ENCODE measurements at places on chromosomes 16 and 17.

DNA sequence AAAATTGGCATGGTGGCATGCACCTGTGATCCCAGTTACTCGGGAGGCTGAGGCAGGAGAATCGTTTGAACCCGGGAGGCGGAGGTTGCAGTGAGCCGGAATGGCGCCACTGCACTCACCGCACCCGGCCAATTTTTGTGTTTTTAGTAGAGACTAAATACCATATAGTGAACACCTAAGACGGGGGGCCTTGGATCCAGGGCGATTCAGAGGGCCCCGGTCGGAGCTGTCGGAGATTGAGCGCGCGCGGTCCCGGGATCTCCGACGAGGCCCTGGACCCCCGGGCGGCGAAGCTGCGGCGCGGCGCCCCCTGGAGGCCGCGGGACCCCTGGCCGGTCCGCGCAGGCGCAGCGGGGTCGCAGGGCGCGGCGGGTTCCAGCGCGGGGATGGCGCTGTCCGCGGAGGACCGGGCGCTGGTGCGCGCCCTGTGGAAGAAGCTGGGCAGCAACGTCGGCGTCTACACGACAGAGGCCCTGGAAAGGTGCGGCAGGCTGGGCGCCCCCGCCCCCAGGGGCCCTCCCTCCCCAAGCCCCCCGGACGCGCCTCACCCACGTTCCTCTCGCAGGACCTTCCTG, at the start of gene HBQ1:
Gene HBQ1 (plus strand): TSS at position 359 of the 575 bp plus-strand sequence. CDS start 28 bp downstream, at position 387.
- DNase-seq: no peak

DNA sequence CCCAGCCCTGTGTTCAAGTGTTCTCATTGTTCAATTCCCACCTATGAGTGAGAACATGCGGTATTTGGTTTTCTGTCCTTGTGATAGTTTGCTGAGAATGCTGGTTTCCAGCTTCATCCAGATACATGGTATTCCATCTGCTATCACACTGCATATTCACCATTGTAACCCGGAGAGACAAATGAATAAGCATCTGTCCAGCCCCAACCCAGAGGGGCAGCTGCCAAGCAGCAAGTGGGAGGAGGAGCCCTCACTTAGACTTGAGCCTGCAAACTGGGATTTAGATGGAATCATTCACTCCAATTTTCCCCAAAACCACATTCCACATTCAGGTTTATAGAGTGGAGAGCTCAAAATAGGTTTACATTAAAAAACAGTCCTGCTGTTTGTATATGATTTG, 41.6 kb downstream of the SHISA6 start:
- no peak for DNase-seq

DNA sequence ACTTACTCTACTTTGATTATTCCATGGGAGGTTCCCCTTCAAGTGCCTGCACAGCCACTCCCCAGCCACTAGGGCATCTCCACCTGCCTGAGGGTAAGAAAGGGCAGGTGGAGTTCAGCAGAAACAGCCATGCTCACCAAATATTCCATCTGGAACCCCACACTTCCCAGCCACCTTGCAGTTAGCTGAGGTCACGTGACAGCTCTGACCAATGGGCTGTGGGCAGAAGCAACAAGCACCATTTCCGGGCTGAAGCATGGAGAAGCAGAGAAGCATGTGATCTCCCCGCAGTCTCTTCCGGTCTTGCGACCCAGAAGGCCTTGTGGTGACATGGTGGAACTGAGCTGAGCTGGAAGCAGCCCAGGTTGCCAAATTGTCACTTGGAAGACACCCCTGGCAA, 108.6 kb downstream of the CCT6B start:
- no peak for DNase-seq

DNA sequence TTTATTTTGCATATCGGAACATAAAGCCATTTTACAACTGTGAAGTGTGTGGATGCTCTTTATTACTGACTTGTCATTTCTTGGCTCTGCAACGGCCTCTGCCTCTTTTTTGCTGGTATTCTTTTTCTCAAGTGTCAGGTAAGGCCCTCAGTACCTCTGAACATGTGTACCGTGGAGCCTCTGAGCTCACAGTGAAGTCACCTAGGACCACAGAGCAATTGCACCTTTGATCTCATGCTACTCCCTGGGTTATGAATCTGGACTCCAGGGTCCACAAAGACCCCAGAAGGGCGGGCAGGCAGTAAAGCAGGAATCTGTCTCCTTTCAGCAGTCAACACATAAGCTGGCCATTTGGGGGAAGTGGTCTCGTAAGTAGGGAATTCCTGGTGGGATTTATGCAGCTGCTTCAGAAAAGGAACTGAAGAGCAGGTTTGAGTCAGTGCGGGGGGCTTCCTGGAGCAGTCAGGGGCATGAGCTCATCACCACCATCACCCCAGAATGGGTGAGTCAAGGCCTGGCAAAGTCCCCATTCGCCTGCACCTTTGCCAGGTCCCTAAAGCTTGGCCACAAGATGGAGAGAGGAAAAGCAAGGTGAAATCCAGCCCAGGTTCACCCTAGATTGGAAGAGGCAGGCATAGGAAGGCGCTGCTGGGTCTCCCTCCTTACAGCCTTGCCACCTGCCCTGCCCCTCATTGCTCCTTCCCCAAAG, 33.0 kb downstream of the TBX4 start:
- no peak for DNase-seq

DNA sequence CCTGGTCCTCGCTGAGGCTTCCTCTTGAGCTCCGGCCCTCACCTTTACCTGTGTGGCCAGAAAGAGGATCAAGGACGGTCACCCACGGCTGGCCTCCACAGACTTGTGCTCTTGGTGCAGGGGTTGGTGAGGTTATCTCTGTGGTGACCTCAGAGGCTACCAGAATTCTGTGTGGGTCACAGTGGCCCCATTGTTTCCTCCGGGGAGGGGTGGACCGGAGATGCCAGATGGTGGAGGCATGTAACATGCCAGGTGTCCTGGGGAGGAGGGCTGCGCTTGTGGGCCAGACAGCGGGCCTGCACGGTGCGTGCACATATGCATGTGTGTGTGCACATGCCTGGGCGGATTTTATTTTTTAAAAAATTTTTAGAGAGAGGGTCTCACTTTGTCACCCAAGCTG, 6.3 kb downstream of the SGCA start:
- DNase-seq: no peak

DNA sequence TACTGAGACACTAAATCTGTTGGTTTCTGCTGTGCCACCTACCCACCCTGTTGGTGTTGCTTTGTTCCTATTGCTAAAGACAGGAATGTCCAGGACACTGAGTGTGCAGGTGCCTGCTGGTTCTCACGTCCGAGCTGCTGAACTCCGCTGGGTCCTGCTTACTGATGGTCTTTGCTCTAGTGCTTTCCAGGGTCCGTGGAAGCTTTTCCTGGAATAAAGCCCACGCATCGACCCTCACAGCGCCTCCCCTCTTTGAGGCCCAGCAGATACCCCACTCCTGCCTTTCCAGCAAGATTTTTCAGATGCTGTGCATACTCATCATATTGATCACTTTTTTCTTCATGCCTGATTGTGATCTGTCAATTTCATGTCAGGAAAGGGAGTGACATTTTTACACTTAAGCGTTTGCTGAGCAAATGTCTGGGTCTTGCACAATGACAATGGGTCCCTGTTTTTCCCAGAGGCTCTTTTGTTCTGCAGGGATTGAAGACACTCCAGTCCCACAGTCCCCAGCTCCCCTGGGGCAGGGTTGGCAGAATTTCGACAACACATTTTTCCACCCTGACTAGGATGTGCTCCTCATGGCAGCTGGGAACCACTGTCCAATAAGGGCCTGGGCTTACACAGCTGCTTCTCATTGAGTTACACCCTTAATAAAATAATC, 14.6 kb downstream of the STH start:
- DNase-seq: no peak

GRCh38 chr17:78706271-78706915, 75.7 kb downstream of the CYTH1 start:
- no peak for DNase-seq

GRCh38 chr16:72665701-72666100, 382.2 kb downstream of the ZFHX3 start:
- no peak for DNase-seq

GRCh38 chr17:17055286-17056155, 13.3 kb downstream of the MPRIP start:
- DNase-seq: no peak

- DNase-seq: no peak
Measured at GRCh38 chr16:56689171-56689570, 6.9 kb downstream of the MT1X start.

DNA sequence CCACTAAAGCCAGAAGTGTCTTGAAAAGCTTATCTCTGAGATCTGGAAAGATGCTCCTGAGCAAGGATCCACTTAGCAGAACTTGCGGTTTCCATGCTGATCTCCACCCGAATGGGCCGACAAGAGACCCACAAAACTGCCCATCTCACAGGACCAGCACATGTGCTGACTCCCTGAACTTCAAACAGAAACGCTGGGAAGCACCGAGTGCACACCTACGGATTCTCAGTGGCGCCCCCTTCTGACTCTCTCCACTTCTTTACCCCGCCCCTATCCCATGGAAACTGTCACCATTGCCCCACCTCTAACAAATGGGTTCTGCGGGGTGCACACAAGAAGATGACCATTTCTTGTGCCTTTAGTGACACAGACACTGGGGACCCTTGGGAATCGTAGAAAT, 21.4 kb downstream of the CDRT4 start:
- DNase-seq: no peak

DNA sequence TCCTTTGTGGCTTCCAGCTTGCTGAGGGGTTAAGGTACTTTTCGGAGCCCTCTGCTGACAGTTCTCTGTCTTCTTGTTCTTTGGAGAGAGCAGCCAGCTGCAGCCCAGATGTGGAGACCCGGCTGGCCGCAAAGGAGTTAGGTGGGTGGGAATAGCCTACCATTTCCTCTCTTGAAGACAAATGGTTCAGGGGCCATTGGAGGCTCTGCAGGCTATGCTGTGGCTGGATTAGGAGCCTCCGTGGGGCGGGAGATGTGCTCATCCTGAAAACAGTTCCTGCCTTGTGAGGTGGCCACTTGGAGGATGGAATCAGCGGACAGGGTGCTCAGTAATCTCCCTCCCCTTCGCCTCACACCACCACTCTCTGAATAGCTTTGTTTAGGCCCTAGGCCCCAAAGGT, 30.3 kb downstream of the MEOX1 start:
- no peak for DNase-seq

GRCh38 chr16:609316-609715, 19.4 kb downstream of the RAB40C start:
- DNase-seq: no peak

- DNase-seq: no peak
Measured at GRCh38 chr17:35808240-35808961, 883 bp upstream of the TAF15 start.

DNA sequence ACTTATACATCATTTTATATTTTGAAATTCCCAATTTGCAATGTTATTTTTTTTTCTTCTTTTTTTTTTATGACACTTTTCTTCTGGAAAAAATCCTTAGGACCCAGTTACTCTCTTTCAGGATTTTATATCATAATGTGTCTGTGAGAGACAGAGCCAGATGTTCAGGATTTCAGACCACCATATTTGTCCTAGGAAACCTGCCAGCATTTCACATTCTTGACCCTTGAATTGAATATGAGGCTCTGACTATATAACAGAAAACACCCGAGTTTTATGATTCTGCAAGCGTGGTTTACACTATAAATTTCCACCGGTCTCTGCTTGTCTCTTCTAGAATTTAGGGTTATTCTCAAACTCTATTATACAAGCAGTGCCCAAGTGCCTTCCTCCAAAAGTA, 621.0 kb downstream of the WWOX start:
- no peak for DNase-seq

DNA sequence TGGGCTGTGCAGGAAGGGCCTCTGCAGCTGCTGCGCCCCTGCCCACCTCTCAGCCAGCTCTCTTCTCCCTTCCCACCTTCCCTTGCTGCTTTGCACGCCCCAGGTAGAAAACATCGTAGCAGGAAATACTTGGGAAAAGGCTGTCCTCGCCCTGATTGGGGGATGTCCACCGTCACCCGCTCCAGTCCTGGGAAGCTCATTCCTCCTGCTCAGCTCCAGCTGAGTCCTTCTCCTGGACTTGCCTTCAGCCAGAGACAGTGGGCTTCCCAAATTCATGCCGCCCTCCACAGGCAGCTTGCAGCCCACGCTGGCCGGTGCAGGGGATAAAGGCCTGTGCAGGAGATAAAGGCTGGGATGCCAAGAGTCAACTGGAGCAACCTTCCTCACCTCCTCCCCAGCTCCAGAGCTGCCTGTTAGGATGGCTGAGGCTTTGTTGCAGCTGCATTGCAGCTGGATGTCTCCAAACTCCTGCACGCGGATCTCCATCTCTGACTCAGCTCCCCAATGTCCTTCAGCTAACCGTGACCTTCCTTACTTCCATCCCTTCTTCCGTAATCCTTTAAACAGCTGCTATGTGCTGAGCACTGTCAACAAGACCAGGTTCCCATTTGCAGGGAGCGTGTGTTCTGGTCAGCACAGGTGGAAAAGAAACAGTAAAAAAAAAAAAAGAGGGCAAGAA, 402.0 kb upstream of the TNRC6C start:
- DNase-seq: no peak

DNA sequence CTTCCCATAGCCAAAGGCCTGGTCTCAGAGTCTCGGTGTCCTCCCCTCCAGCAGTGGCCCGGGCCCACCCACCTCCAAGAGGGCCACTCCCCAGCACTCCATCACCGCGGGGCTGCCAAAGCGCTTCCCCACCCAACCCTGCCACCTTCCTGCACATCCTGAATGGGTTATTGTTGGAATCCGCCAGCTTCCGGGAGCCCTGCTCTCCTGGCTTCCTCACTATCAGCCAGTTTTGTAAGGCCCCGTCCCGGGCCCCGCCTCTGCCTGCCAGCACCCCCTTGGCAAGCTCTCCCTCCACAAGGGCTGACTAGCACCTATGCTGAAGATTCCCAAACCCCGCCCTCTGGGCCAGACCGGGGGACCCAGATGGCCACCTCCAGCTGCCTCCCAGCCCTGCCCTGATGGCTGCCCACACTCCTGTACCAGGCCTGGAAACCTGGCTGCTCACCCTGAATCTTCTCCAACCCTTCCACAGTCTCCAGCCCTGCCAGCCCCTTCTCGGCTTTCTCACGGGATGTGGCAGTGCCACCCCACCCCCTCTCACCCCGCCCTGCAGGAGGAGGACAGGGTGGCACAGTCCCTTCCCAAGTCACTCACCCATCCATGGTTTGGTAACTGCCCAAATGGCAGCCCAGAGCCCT, 14.4 kb downstream of the MYBBP1A start:
- no peak for DNase-seq

GRCh38 chr17:42554250-42555121, 1.8 kb downstream of the HSD17B1 start:
- DNase-seq: peak; percentile 48

- DNase-seq: no peak
Measured at GRCh38 chr17:48471817-48472410, 41.9 kb upstream of the SKAP1 start.
